ENCODE measurements at places on chromosomes 7 and 10. TPM values are rescaled to one million over a fixed set of nuclear protein-coding genes. Genes with fewer than 3 reads are reported as not detected.

DNA sequence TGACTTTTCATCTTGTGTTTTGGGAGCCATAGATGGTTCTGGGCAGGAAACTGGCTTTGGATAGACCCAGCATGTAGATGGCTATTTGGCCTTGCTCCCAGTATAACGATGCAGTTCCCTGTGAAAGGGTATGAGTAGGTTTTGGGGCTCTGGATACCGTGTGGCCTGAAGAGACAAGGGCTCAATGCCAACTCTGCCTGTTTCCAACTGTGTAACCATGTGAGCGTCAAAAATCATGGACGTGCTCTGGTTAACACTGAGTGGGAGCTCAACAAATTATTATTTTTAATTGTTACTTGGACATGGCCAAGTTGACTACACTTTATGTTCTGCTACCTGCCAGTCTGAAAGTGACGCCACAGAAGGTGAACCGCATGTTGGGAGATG lies 41.8 kb downstream of the EGFR start:
- DNase-seq: no peak

GRCh38 chr7:75066521-75066920 lies 7.1 kb downstream of the RCC1L start:
- no peak for DNase-seq

- no peak for DNase-seq
Observed at GRCh38 chr10:35592441-35592840, 12.7 kb upstream of the GJD4 start.

GRCh38 chr10:88138319-88138848 lies 275.0 kb downstream of the PTEN start:
- no peak for DNase-seq

DNA sequence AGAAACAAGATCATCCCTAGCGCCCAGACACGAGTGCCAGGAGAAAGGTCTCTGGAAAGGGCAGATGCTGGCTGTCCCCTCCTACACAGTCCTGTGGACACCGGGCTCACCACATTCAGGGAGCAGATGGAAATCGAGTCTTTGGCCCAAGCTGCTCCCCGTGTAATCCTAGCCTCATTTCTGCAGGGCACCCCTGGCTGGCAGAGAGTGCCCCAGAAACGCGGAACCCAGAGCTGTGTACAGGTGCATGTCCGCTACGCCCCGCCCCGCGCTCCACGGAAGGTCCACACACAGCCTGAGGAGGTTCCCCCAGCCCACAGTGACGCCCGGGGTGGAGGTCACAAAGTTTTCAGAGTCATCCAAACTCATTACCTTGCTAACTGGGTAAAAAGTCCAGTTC lies 202.8 kb downstream of the MAD1L1 start:
- DNase-seq: no peak

GBX1 gene
- not detected for total RNA-seq

CACNA2D1 gene
- 0.91 TPM for total RNA-seq

Data from left lobe of liver (tissue), 2 donors.